ENCODE measurements at places on chromosomes 1 and 21. TPM values are rescaled to one million over a fixed set of nuclear protein-coding genes. Genes with fewer than 3 reads are reported as not detected.

Gene TNFAIP8L2
- total RNA-seq, result not detected

Gene KCNJ15
- total RNA-seq, result 1.1 TPM

Gene OR2T33
- not detected for total RNA-seq

Gene KCNA2
- not detected for total RNA-seq

Gene ABCG1
- total RNA-seq, result 107 TPM

Gene CELA2B
- total RNA-seq, result not detected

Gene CCT8
- 240 TPM for total RNA-seq

Gene ANKRD65
- 0.32 TPM for total RNA-seq

Gene FAM72B
- total RNA-seq, result 2.3 TPM

Gene CFAP141
- total RNA-seq, result not detected

Gene TENT5C
- total RNA-seq, result 0.16 TPM

Gene OR10X1
- total RNA-seq, result not detected

Gene RNF115
- 9.6 TPM for total RNA-seq

Gene NPHS2
- total RNA-seq, result not detected

Gene CAMK1G
- not detected for total RNA-seq

Gene GJA5
- total RNA-seq, result 0.32 TPM

Gene PRMT6
- 20.8 TPM for total RNA-seq

Gene CACNA1E
- not detected for total RNA-seq

Gene RBM11
- total RNA-seq, result not detected

Gene LORICRIN
- not detected for total RNA-seq

Gene TNFSF18
- total RNA-seq, result 96.4 TPM

Gene TSPAN2
- 8.1 TPM for total RNA-seq

Gene ZNF683
- total RNA-seq, result not detected

Gene C1QA
- total RNA-seq, result not detected

Gene GOLT1A
- not detected for total RNA-seq

Gene AMY2A
- total RNA-seq, result not detected

Gene PSRC1
- total RNA-seq, result 3.1 TPM

Gene PMVK
- total RNA-seq, result 8.6 TPM

Gene TIPRL
- total RNA-seq, result 24.6 TPM

Gene S100A7
- not detected for total RNA-seq

Gene RIPPLY3
- total RNA-seq, result not detected

Gene DNAJC11
- 30.8 TPM for total RNA-seq

Gene KCNA3
- total RNA-seq, result not detected

Gene TMOD4
- 0.49 TPM for total RNA-seq

Gene MAN1A2
- total RNA-seq, result 25.6 TPM

Gene CFAP107
- not detected for total RNA-seq

Gene FAAH
- 1.2 TPM for total RNA-seq

Gene OR2T35
- not detected for total RNA-seq

Gene BARHL2
- total RNA-seq, result under 0.01 TPM

Gene NUDT4B
- 36.6 TPM for total RNA-seq

Gene S100A5
- not detected for total RNA-seq

Gene NCF2
- under 0.01 TPM for total RNA-seq

Gene LRRC38
- total RNA-seq, result 1.4 TPM

Gene PLEKHN1
- 0.16 TPM for total RNA-seq

Gene ARMH1
- total RNA-seq, result 0.25 TPM

Gene KCNH1
- total RNA-seq, result not detected

Gene S100A11
- total RNA-seq, result 16.2 TPM

Gene GNL2
- 42.1 TPM for total RNA-seq
